ENCODE measurements at places on chromosomes 1 and 21.

GRCh38 chr1:85467929-85468540 is 3.1 kb upstream of the DDAH1 start:
- DNase-seq, result no peak

DNA sequence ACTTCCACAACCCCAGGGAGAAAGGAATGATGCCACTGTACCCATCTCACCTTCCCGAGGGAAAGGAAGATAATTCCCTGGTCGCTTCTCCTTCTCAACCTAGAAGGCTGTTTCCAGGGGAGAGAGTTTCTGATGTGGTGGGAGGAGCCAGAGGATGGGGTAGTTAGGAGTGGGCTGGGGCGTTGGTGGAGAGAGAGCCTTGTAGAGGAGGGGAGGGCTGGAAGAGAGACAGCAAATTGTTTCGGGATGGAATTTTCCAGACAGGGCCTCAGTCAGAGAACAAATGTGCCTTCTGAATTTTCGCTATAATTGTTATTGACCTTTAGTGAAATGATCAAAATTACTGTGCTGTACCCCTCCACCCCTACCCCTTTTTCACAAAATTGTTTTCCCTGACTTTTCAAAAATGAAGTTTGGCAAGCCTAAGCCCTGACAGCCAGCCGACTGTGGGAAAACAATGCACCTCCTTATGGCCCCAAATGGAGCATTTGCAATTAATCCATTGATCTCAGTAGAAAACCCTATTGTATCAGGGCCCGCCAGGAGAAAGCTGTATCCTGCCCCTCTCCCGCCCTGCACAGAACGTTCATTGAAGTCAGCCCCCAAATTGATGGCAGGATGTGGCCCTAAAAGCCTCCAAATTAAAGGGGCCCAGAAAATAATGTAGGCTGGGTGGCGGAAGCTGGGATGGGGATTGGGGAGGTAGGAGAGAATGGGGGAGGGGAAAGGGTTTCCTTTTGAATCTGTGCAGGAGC is 69.1 kb upstream of the JUN start:
- no peak for DNase-seq

GRCh38 chr1:115898020-115898419 is 57.1 kb upstream of the NHLH2 start:
- no peak for DNase-seq

DNA sequence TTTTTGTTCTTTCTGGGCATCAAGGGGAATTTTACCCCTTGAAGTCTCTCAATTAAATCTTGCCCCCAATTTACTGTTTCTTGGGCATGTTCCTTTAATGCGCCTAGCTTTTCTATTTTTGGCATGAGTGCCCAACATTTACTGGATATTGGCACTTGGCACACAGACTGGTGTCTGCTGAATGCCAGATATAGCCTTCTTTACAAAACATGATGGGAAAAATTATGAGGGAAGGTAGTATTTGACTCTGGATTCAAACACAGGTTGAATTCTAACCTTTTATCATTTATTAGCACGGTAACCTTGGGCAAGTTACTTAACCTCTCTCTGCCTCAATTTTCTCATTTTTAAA is 88.3 kb upstream of the GPR52 start:
- no peak for DNase-seq

DNA sequence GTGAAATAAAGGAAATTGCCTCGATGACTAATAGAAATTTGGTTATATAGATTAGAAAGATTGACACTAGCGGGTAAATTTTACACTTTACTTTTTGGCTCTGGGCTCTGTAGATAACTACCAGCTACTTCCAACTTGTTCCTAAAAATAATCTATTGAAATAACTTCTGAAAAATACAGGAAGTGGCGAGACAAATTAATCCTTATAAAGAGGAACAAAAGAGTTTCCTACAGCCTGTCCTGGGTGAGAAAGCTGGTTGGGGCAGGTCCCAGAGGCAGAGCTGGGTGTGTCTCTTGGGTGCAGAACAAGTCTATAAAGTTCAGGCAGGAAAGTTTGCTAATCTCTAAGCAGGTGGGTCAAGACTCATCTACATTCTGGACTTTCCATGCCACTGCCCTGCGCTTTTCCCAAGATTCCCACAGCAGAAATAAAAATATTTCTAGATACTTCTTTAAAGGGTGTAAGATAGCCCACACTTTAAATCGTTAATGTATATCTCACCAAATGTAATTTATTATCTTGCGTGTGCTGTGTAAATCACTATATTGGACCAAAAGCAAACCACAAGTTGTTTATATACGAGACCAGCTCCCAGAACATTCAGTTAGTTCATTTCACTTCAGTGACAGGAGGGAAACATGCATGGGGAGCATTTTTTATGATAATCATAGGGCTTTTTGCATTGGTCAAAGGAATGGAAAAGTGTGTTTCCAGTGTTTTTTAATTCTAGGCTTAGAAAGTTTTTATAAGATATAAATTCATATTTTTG is 70.1 kb upstream of the NRIP1 start:
- DNase-seq, result no peak

GRCh38 chr1:243597383-243597782 is 252.7 kb downstream of the AKT3 start:
- no peak for DNase-seq

GRCh38 chr1:190243056-190243455 is 234.6 kb downstream of the BRINP3 start:
- no peak for DNase-seq

- DNase-seq, result no peak
Observed at GRCh38 chr1:147207192-147207591, 17.9 kb downstream of the FMO5 start.

- DNase-seq, result no peak
Observed at GRCh38 chr1:88668405-88668804, 15.7 kb upstream of the PKN2 start.

DNA sequence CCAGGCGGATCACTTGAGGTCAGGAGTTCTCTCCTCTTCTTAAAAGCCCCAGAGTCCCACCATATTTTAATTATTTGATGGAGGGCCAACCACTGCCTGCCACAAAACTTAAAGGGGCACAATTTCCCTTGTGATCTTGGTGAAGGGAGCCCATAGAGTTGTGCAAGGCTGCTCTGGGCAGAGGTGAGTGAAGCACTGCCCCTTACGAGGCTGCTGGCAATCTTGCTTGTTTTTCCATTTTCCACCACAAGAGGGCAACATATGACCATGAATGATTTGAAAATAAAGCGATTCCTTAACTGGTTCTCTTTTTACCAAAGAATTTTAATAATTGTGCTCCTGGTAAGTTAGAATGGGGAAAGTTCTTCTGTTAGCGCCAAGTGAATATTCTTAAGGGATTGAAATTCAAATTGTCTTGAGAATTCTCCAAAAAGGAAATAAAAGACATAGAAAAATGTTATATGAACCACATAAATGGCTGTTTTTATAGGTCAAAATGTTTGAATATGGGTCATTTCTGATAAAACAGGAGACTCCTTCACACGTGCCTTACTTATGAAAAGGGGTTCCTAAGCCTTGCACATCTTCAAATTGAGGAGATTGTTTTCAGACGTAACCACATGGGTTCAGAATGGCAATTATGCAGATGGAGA is 22.7 kb downstream of the PGM1 start:
- DNase-seq, result peak; percentile 52

DNA sequence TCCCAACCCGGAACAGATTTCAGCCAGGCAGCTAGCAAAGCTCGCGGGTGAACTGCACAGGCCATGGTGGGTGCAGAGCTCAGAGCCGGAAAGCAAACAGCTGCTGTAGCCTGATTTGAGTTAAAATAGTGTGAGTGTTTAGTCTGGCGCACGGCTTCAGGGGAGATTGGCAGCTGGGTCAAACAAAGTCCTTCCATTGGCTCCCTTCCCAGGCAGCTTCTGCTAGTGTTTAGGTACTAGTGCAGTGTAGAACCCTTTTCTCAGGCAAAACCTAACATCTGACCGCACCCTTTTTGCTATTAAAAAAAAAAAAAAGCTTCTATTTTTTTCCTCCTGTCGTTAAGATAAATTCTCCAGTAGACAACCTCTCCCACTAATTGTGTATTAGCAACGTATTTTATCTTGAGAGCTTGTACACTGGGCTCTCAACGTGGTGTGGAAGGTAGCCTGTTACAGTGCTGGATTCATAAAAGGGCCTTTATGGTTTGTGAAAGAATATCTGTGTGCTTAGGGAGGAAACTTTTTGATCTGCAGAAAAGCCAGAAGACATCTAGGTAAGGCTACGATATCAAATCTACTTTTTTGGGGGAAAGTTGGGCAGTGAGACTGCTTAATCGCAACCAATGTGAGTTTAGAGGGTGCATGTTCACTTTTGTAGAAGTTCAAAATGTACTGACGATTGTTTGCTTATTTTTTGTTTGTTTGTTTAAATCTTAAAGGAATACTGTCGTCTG is 689.6 kb downstream of the USP25 start:
- DNase-seq, result no peak

DNA sequence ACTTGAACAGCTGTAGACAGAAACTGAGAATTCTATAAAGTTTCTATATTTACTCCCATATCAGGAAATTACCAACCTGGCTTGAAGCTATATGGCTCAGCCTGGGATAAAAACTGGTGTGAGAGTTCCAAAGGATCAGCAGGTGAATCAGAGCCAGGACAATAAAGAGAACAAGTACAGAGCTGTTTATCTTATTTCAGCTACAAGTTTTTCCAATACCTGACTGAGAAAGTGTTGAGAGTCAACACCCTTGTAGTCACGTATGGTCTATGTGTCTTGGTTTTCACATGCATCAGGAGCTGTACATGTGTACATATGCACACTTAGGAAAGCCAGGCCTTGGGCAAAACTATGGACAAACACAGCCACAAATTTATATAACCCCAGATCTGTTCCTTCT is 40.7 kb upstream of the CXADR start:
- DNase-seq, result no peak

DNA sequence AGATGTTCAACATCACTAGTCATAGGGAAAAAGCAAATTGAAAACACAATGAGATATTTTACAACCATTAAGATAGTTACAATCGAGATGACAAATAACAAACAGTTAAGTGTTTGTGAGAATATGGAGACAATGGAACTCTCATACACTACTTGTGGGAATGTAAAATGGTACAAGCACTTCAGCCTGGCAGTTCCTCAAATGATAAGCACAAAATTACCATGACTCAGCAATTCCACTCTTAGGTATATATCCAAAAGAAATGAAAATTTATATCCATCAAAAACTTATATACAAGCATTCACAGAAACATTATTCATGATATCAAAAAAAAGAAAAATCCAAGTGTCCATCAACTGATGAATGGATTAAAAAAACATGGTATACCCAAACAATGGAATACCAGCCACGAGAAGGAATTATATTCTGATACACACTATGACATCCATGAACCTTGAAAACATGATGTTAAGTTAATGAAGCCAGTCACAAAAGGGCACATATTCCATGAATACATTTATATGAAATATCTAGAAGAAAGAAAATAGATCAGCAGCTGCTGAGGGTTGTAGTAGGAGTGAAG is 76.4 kb downstream of the EVI5 start:
- DNase-seq, result no peak

GRCh38 chr1:32925403-32926162 is 24.4 kb upstream of the TMEM54 start:
- DNase-seq, result no peak

GRCh38 chr1:161089251-161089924 is at the start of gene NECTIN4:
TSS of gene NECTIN4 (minus strand) at chr1:161089558. CDS start at chr1:161089296, 262 bp downstream.
- no peak for DNase-seq

DNA sequence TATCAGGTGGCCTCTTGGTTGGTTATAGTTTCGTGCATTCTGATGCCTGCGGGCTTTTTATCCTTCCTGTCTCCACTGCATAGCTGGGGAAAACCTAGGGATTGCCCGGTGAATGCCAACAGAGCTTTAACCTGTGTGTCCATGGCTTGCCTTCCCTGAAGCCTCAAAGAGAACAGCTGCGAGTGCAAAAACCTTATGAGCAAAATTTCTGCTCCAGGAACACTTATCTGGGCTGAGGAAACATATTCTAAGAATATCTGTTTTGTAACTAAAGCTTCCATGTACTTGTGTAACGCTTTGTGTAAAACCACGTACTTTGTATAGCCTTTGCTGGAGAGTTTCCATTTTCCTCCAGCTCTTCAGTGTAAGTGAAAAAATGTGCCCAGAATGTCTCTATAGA is 7.2 kb downstream of the CNST start:
- no peak for DNase-seq
